CD4-positive, alpha-beta T cell treated with Interleukin-15 for 4 hours (primary cell): ENCODE measurements at places on chromosomes 13 and 19.

DNA sequence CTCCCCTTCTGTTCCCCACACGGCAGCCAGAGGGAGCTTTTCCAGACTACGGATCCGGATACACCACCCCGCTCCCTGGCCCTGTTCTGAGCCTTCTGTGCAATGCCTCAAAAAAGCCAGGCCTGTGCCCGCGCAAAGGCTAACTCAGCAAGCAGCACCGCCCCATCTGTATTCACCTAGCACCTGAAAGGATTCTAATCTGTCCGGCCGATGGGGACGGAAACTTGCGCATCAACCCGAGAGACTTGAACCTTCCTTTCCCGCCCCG, 589 bp downstream of the ZBTB45 start:
- peak; percentile 52 for DNase-seq

DNA sequence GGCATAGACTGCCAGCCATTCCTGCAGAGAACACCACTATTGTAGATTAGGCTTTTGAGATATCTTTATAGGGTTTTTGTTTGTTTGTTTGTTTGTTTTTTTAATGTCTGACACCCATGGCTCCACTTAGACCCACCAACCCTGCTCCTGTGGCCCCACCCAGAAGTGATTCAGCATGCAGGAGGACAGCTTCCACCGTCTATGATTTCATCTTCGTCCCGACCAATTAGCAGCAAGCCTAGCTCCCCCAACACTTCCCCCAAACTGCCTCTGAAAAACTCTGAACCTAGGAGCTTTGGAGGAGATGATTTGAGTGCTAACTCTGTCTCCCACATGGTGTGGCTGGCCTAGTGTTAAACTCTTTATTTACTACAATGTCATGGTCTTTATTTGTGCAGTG, 108.3 kb upstream of the RXFP2 start:
- no peak for DNase-seq

DNA sequence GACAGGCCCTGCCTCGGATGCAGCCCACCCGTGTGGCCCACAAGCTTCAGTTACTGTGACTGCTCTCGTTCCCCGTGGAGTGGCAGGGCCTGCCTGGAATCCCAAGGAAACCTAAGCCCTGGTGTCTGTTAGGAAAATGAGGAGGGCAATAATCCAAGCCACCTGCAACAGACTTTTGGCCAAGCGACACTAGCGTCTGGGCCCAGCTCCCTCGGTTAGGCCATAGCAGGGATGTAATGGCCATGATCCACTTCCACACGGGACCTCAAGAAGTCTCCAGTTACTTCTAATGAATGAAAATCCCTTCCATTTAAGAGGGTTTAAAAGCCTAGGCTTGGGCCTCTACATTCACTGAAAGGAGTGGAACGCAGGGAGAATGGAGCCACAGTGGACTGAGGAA, 8.9 kb downstream of the ZC3H4 start:
- no peak for DNase-seq

GRCh38 chr13:98526182-98526512, 50.8 kb downstream of the STK24 start:
- DNase-seq = no peak

DNA sequence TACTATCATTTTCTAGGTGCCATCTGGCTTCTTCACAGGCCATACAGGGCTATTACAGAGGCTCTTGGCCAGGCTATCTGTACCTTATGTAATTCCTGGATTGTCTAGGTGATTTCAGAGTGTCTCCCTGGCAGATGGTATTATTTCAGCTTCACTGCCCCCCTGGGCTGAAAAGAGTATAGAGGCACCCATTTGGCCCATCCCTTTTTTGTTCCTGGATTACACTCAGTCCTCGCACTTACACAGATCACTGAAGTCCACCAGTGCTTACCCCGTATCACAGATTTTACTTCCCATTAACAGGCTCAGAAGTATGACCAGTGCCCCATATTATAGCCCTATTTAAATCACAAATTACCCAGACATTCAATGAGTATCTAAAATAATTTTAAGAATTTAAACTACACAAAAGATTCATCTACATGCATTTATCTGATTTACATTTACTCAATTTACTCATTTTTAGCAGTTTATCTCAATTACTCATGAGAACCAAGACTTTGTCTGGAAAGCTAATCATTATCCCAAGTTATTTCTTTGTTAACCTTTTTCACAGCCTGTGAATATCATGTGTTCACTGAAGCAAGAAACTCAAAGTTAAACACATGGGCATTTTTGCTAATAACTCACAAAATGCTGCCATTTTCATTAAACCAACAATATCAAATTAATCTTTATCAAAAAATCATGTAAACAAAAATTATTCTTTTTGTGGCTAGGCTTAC, 121.0 kb downstream of the PCDH20 start:
- DNase-seq = no peak

DNA sequence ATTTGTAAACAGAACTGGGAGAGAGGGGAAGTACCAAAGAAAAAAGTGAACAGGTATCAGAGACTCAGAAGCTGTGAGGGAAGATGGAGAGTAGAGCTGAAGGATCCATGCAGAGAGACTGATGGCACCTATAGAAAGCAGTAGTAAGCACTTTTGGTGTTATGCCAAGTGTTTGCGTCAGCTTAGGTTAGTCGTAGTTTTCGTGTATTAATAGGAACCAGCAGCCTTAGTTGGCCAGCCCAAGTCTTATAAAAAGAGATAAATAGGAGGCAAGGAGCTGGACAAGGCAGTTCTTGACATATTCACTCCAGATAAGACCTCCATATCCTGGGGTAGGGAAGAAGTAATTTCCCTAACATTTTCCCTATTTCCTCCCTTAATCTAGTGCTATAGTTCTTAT, 214.2 kb downstream of the OXGR1 start:
- no peak for DNase-seq

GRCh38 chr13:83215627-83216026, 666.6 kb downstream of the SLITRK1 start:
- DNase-seq = no peak

DNA sequence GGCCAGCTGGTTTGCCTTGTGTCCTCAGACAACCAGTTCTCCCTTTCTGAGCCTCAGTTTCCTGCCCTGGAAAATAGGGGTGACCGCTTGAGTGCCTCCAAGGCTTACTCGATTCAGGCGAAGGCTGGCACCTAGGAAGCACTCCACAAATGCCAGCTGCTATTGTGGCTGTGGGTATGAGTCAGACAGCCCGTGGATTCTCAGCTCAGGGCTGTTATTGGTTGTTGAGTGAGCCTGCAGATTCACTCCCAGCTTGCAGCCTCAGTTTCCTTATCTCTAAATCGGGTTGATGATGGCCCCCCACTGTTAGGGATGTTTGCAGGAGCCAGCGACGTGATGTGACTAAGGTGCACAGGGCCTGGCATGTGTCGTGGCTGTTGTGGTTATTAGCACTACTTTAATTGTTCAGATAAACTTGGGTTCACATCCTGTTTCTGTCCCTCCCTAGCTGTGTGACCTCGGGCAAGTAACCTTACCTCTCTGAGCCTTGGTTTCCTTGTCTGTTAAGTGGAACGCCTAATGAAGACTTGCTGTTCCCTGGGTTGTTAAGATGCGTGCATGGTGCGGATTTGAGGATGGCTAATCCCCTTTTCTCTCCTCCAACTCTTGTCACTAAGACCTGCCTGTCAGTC, 2.4 kb downstream of the MARK4 start:
- peak; percentile 28 for DNase-seq

DNA sequence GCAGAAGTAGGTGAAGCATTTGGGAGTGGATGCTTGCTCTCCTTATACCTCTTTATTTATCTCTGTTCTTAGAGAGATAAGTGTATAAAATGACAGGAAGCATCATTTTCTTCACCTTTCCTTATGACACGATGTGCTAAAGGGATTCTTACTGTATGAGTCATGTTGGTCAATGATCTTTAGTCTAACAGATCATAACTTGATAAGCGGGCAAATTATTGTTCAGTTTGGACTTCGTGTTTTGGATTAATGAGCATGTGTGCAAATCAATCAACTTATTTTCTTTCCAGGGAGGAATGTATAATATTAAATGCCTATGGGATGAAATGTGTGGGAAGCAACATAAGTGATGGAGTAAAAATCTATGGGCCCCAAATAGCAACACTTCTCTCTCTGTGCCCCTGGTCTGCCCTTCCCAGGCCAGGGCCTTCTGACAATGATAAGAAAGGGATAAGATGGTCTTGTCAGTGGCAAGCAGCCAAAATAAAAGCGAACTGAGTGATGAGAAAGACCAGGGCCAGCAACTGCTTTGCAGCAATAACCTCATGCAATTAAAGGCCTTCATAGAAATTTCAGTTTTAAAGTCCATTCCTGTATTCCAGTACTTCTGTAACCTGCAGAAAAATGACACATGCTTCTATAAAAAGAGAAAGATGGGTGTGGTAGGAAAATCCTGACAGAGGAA, 61.4 kb downstream of the SLC10A2 start:
- DNase-seq = no peak

GRCh38 chr13:69109891-69110525, 997.6 kb upstream of the ATXN8OS start:
- no peak for DNase-seq

DNA sequence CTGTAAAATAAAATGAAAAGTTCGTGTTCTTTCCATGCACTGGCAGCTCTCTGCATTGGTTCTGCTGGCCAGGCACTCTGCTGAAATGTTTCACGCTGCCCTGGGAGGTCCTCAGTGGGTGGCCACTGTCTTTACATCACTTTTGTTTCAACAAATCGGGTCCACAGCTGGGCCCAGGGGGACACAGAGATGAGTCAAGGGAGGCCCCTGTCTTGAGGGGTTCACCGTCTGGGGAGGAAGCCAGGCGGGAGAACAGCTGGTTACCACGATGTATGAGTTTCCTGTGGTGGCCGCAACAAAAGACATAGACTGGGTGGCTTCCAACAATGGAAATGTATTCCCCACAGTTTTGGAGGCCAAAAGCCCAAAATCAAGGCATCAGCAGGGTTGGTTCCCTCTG, 5.1 kb upstream of the KLF2 start:
- DNase-seq = peak; percentile 24

GRCh38 chr13:36718686-36719085, 44.9 kb downstream of the SERTM1 start:
- DNase-seq = no peak

GRCh38 chr19:38425810-38426466, at the start of gene RASGRP4:
Gene RASGRP4, minus strand, starts transcription at chr19:38426219. Its CDS starts 128 bp downstream, at chr19:38426091.
- DNase-seq = peak; percentile 14

DNA sequence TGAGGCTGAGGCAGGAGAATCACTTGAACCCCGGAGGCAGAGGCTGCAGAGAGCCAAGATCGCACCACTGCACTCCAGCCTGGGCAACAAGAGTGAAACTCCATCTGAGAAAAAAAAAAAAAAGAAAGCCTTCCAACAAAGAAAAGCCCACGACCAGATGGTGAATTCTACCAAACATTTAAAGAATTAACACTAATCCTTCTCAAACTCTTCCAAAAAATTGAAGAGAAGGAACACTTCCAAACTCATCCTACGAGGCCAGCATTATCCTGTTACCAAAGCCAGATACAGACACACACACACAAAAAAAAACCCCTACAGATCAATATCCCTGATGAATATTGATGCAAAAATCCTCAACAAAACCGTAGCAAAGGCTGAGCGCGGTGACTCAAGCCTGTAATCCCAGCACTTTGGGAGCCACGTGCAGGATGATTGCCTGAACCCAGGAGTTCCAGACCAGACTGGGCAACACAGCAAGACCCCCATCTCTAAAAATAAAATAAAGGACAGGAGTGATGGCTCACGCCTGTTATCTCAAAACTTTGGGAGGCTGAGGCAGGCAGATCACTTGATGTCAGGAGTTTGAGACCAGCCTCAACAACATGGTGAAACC, 6.2 kb upstream of the EVI5L start:
- no peak for DNase-seq

- no peak for DNase-seq
Observed at GRCh38 chr13:20156702-20157101, 4.2 kb downstream of the GJA3 start.

- DNase-seq = no peak
Observed at GRCh38 chr19:38270587-38271167, 6.3 kb downstream of the SPINT2 start.

- DNase-seq = no peak
Observed at GRCh38 chr13:87999788-88000187, 328.6 kb downstream of the SLITRK5 start.

GRCh38 chr13:105948143-105948542, 587.3 kb downstream of the EFNB2 start:
- no peak for DNase-seq

GRCh38 chr13:26605845-26606244, 48.4 kb downstream of the WASF3 start:
- DNase-seq = no peak

DNA sequence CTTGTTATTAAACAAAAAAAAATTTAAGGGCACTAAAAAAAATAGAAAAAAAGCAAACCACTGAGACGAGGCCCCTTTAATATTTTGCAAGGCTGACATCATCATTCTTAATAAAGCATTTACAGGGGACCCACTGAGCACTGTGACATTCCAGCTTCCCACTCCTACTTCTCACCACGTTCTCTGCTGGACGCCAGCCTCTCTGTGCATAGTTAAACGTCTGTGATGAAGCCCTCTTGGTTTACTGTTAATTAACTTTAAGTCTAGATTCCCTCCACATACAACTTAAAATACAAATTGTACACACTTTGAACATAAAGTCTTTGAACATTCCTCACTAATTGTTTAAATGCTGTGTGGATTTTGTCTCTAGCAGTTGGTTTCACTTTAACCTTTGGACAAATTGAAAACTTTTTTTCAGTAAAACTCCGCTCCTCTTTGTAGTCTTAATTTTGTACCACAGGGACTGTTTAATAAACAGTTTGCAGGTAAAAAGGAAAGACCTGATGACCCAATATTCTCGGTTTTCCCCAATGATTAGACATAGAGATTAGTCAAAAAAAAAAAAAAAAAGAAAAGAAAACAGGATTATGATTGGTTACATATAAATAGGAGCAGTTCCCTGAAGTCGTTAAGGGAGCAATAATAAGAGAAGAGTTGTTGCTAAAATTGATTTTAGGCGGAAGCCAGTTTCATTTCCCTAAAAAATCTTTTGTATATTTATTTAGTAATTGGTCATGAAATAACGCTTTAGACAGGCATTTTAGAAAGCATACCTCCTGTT, 219.8 kb downstream of the MZT1 start:
- DNase-seq = no peak

DNA sequence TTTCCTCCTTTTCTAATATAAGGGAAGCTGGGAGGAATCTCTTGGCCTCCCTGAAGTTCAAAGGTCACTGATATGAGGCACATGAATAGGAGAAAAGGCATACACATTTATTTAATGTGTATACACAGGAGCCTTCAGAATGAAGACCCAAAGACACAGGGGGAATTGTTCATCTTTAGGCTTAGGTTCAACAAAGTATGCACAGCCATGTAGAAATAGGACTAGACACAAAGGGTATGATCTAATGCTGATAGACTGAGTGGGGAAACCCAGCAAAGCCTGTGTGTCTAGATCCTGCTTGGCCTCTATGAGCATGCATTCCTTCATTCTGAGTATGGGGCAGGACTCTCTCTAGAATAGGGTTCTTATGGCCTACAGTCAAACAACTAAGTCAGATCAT, 177.1 kb upstream of the RFC3 start:
- no peak for DNase-seq
